ENCODE measurements at places on chromosomes 13 and 19. TPM values are rescaled to one million over a fixed set of nuclear protein-coding genes. Genes with fewer than 3 reads are reported as not detected.

Gene PRSS57
- total RNA-seq: not detected

Gene PEG3
- 0.06 TPM for total RNA-seq

- H3K36me3 ChIP-seq: no peaks in the 10 kb centered on the region
- no peaks in the 10 kb centered on the region for H3K4me1 ChIP-seq
- H3K27me3 ChIP-seq: no peaks in the 10 kb centered on the region
- no peak overlapping the region for H3K27ac ChIP-seq
- no peak overlapping the region for H3K4me3 ChIP-seq
These were observed 234.2 kb downstream of the PCDH17 start for GRCh38 chr13:57865600-57866294.

Gene EFNA2
- total RNA-seq: not detected

Gene SH2D3A
- total RNA-seq: 41.3 TPM
